PC-9 (cell line): ENCODE measurements at places on chromosomes 5 and 9.

GRCh38 chr9:12785260-12785770 is 10.5 kb downstream of the LURAP1L start:
- DNase-seq = peak; percentile 48

DNA sequence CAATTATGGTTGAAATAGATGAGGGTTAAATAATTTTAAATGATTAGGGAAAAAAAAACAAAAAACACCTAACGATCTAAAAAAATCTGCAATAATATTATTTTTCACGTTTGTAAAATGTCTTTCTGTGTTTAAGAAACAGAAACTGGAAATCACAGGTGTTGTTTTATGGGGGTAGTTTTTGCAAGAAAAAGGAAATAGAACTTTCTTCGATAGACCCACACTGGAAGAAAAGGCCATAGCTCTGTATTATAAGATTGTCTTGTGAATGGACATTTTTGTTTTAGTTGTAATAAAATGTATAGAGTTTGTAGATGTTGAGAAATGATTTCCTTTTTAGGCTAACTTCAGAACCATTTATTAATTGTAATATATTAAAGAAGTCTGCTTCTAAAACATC is 5.5 kb downstream of the CSNK1G3 start:
- no peak for DNase-seq

GRCh38 chr5:135150767-135151166 is 116.7 kb upstream of the PITX1 start:
- no peak for DNase-seq

- no peak for DNase-seq
Measured at GRCh38 chr9:16461851-16462250, 408.6 kb downstream of the BNC2 start.

DNA sequence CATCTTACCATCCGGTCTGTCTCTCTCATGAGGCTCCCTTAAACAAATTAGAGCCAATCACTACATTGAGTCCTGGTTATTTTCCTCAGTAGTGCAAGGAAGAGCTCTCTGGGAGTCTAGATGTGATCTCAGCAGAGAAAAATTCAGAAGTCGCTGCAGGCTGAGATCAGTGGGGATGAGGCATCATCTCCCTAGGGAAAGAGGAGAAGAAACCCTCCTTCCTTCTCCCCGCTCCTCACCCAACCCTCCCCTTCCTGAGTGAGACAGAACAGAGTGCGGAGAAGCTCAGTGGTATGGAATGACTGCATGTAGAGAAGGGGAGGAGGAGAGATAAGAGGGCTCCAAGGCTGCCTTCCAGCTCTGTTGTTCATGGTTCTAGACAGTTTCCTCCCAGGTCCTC is 80.5 kb downstream of the PAPPA start:
- DNase-seq = no peak

DNA sequence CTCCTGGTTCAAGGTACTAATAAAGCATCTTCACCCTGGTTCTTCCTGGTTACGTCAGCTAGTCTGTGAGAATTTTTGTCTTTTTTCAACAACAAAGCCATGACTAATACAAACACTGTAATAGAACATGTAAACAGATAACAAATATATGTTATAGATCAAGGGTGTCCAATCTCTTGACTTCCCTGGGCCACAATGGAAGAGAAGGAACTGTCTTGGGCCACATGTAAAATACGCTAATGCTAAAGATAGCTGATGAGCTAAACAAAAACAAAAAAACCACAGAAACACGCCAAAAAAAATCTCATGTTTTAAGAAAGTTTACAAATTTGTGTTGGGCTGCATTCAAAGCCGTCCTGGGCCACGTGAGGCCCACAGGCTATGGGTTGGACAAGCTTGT is 124.5 kb upstream of the GNA14 start:
- DNase-seq = no peak

DNA sequence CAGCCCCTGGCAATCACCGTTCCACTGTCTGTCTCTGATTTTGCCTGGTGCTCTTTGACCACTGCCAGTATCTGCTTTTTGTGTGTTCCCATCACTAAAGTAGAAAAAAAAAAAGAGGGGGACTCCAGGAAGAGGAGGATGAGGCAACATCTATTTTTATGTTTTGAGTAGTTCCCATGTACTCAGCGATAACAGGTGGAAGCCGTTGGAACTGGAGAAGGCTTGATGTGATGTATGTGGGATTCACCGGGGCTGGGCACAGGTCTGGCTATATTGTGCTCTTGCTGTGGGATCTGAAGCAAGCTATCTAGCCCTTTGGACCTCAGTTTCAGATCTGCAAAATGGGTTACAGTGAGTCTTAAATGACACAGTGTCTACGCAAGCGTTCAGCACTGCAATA is 104.9 kb downstream of the SLIT3 start:
- DNase-seq = no peak

DNA sequence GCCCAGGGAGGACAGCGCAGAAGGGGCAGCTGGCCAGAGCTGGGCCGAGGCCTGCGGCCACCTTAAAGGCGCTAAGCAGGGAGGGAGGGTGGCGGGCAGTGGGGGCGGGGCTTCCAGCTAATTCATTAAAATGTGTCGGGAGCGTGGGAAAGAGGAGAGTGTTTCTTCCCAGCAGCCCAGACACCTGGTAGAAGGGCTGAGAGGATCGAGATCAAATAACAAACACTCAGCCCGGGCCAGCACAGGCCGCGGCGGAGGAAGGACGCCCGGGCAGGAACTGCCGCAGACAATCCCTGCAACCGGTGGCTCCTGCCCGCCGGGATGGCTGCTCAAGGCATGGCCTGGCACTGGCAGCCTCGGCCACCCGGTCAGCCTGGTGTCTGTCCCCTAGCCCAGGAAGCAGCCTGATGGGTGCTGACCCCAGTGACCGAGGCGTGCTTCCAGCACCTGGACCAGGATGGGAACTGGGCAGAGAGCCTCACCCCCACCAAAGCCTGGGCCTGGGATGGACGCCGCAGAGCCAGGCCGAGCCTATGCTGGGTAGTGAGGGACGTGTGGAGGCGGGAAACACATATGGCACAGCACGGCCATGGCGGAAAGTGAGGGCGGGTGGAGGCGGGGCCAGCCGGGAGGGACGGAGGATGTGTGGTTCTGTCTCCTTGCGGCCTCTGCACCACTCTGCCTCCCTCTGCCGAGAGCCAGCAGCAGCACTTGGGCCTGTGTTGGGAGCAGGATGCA is 3.2 kb upstream of the NRARP start:
- no peak for DNase-seq

DNA sequence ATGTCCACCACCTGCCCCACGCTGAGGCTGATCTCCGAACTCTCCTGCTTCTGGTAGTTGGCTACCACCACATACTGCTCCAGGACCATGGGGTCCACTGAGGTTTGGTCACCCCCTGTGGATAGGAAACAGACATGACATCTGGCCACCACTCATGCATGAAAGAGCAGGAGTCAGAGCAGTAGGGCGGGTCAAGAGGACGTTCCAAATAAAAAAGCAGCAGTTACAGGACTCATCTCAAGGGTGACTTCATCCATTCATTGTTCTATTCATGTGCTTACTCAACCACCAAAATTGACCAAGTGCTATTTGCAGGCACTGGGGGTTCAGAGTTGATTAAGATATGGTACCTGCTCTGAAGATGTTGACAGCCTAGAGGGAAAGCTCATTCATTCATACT is 79.2 kb upstream of the UBTD2 start:
- no peak for DNase-seq

- no peak for DNase-seq
Measured at GRCh38 chr5:169080448-169080911, 220.5 kb downstream of the SLIT3 start.

DNA sequence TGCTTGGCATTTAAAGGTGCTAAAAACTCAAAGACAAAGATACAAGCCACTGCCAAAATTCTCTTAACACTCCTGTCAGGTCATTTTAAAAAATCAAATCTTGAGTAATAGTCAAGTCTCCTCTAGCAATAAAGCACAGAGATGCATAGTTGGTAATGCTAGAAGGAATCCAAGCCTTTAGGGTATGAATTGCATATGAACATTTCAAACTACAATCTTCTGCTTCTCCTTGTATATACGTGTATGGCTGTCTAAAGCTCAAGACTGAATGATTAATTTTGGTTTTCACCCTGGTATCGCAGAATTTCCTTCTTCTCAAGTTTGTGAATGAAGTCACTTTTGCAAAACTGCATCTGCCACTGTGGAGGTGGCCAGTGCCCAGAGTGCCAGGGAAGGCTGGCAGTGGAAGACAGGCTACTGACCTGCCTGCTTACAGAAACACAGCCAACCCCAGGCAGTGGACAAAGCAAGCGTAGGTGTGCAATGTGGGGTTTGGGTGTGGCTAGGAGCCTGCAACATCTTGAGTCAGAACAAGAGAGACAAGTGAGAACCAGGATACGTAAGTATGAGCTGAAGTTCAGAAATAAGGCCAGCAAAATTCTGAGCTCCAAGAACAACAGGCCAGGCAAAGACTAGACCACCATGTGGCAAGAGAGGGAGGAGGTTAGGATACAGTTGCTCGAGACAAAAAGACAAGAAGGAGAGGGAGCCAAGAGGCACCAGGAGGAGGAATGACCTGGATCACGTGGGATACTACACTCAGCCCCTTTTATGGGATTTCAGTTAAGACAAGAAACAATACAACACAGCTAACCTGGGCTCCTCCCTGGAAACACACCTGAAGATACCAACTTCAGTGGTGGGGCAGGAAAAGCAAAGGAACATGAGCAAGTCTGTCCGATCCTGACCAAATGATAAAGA is 22.6 kb downstream of the MYO10 start:
- DNase-seq = peak; percentile 92

- DNase-seq = no peak
Measured at GRCh38 chr5:154722936-154723335, 32.2 kb upstream of the LARP1 start.

DNA sequence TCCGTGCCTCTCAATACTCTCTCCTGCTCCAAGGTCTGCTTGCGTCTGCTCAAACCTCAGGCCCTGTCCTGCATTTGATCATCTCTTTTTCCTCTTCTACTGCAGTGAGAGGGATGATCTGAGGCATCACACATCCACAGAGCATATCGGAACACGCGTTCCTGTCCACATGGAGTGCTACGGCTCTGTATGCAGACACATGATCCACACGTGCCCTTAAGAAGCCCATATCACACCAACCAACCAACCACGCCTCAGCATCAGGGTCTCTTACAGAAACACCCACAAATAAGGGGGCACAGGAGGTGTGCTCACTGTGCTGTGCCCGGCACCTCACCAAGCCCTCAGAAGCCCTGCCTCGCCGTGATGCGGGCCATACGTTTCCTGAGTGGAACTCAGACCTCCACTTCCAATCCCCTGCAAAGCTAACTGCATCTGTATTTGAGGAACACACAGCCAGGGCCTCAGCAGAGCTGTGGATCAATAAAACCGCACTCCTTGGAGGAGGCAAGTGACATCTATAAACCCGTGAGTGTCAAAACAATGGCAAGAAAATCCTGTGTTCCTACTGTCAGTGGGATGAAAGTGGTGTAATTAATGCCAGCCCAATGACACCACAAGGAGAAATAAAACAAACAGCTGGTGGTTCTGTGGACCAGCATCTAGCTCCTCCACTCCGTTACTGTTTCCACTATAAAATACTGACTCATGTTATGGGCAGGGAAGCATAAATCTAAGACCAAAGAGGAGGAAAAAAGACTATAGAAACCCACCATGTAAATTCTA is 40.4 kb downstream of the AK8 start:
- no peak for DNase-seq

DNA sequence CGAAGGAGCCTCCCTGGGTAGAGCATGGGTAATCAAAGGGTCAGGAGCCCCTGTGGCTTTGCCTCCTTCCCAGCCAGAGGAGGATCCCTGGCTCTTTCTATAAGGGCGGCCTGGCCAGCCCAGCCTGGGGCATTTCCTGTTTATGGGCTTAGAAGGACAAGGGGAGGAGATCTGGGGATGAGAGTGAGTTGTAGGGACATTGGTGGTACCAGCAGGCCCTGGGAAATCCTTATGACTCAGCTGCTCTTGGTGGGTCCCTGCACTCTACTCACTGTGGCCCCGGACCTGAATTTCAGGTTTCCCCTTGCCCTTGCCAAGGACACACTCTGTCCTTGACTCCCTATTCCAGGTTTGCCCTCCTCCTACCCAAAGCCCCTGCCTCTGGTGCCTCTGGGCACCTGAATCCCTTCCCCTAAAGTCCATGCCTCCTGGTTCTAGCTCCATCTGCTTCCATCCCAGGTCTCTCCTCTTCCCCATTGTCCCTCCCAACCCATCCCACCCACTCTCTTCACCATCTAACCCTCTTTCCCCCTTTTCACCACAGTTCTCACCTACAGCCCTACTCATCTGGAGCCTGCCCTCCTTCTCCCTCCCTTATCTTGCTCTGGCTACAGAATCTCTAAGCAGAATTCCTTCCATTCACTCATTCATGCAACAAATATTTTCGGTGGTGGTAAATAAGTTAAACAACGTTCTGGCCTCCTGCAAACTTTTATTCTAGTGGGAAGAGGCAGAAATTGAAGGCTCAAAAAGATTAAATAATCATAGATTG is 34.9 kb downstream of the PCDH1 start:
- peak; percentile 86 for DNase-seq

DNA sequence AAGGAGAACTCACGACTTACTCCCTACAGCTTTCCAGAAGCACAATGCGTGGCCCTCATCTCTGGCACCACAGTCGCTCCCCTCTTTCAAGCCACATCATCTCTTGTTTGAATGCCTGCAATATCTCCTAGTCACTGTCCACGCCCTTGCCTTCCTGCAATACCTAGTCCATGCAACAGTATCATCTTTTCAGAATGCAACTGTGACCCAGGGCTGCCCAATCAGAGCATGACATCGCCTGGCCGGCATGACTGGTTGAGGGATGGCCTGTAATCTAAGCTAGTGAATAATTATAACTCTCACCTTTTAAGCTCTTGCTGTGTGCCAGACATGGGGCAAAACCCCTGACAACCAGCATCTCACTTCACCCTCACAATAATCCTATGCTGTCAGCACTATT is 52.5 kb upstream of the CPEB4 start:
- DNase-seq = peak; percentile 15

DNA sequence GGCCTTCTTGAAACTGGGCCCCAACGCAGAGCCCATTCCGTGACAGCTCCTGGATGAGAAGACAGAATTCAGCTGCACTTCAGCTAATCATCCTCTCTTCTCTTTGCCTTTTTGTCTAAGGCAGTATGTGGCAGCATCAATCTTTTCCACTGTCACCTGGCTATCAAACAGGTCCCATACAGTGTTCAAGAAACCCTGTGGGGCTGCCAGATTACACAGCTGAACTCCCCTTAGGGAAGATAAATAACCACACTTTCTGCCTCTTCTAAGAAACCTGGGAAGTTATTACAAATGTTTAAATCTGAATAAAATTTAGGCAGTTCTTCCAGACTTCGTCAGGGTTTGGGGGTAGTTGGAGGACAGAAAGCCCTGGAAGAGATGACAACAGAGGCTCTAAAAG is 61.0 kb downstream of the SPEF2 start:
- no peak for DNase-seq

DNA sequence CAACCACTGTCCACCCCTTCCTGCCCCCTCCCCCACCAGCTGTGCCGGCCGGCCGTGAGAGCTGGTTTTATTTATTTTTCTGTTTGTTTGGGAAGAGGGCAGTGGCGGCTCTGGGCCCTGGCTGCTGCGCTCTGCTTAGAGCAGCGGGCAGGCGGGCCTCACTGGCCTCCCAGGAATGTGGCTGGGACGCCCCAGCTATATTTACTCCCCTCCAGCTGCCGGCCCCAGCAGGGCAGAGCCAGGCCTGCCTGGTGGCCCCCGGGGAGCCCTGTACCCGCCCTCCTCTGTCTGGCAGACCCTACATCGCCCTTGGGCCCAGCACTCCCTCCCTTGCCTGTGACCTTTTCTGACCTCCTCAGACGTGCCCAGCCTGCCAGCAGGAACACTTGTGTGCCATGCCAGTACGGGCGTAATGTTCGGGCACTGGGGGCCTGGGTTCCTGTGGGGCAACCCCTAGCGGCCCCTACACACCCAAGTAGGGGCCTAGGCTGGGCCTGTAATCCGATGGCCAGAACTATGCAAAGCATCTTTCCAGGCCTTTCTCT is 7.7 kb downstream of the CXXC5 start:
- peak; percentile 89 for DNase-seq

GRCh38 chr5:15034379-15034778 is 162.8 kb upstream of the ANKH start:
- DNase-seq = no peak
